ENCODE measurements at places on chromosomes 13 and 19.

GRCh38 chr13:98858191-98858590, 105.7 kb upstream of the SLC15A1 start:
- no peak for DNase-seq

- DNase-seq = no peak
Observed at GRCh38 chr13:56335775-56336174, 804.9 kb upstream of the PRR20A start.

- DNase-seq = no peak
Observed at GRCh38 chr19:6048348-6048747, 62.0 kb downstream of the RFX2 start.

- DNase-seq = no peak
Observed at GRCh38 chr19:48821633-48822032, 10.8 kb upstream of the BCAT2 start.

- peak; percentile 54 for DNase-seq
Observed at GRCh38 chr19:1315470-1316166, 29.9 kb downstream of the EFNA2 start.

- no peak for DNase-seq
Observed at GRCh38 chr19:45667620-45668341, at the start of gene GIPR. GIPR (plus strand) TSS chr19:45668221; CDS start chr19:45669521, 1,300 bp downstream.

GRCh38 chr19:15432018-15432494, 13.3 kb upstream of the AKAP8L start:
- DNase-seq = no peak

GRCh38 chr19:16265205-16265604, 59.4 kb upstream of the KLF2 start:
- DNase-seq = no peak

DNA sequence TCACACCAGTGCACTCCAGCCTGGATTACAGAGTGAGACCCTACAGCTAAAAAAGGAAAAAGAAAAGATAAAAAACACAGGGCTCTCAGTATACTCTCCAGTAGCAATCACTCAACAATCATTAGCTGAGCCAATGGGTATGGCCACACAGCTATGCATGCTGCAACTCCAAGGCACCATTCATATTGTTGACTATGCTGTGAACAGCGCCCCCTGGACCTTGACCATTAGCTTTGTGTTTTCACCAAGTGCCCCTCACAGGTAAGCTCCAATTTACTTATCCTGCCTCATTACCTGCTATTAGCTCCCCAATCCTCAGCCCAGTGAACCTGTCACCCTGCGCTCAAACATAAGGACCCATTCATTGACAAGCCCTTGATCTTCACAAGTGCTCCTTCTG, 35.8 kb downstream of the ZIC5 start:
- no peak for DNase-seq

Measured in globus pallidus (tissue), 1 donor.